CD4-positive, alpha-beta T cell treated with Interleukin-4 for 1 hour (primary cell): ENCODE measurements at places on chromosomes 5 and 9.

GRCh38 chr5:32709750-32710549 lies 1.2 kb upstream of the NPR3 start:
- peak; percentile 14 for DNase-seq

GRCh38 chr5:18534119-18534518 lies 899.9 kb downstream of the TAF11L14 start:
- no peak for DNase-seq

GRCh38 chr9:27335075-27335474 lies 38.1 kb upstream of the EQTN start:
- peak; percentile 18 for DNase-seq

DNA sequence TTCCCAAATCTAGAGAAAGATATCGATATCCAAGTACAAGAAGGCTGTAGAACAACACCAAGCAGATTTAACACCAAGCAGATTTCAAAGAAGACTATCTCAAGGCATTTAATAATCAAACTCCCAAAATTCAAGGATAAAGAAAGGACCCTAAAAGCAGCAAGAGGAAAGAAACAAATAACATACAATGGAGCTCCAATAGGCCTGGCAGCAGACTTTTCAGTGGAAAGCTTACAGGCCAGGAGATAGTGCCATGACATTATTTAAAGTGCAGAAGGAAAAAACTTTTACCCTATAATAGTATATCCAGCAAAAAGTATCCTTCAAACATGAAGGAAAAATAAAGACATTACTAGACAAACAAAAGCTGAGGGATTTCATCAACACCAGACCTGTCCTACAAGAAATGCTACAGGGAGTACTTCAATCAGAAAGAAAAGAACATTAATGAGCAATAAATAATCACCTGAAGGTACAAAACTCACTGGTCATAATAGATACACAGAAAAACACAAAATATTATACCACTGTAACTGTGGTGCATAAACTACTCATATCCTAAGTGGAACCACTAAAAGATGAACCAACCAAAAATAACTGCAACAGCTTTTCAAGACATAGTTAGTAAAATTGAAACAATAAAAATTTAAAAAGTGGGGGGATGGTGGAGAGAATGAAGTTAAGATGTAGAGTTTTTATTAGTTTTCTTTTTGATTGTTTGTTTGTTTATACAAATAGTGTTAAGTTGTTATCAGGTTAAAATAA lies 267.2 kb downstream of the AUH start:
- DNase-seq: no peak

- no peak for DNase-seq
Measured at GRCh38 chr5:77638763-77639671, 504 bp upstream of the OTP start.

- no peak for DNase-seq
Measured at GRCh38 chr5:160209917-160210316, 19.4 kb upstream of the FABP6 start.

- DNase-seq: no peak
Measured at GRCh38 chr9:7171396-7172153, 413.8 kb downstream of the KDM4C start.

DNA sequence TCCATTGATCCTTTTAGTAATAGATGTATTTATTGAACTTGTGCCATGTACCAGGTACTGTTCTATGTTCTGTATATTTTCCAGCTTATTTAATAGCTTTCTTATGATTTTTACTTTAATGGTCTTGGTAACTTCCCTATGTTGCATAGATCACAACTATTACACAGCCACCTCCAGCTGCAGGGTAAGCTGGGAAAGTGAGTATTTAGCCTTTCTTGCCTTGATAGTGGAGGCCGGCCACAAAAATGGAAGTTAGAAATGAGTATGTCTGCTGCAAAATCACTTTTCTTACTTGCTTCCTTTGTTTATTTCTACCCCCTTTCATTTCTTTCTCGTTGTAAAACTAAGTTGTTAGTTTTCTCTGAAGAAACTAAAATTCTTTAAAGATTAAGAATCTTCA lies 43.1 kb upstream of the ANKDD1B start:
- no peak for DNase-seq

- DNase-seq: no peak
Measured at GRCh38 chr9:119398350-119398749, 29.1 kb upstream of the BRINP1 start.

DNA sequence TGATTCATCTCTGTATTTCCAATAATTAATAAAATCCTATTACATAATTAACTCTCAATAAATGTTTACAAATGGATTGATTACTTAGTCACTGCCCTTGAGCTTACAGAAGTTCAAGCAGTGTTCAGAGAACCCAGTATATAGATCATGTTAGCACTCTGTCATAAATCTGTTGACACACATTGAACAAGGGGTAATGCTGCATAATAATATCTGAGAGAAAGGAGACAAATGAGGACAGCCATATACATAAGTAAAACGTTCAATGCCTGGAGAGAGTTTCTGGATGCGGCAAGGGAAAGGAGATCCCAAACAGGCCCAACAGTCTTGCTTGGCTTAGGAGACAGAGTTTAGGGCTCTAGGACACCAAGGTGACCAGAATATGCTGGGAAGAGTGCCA lies 270.2 kb downstream of the FBXL17 start:
- DNase-seq: no peak

GRCh38 chr9:89177012-89177943 lies 1.3 kb downstream of the SHC3 start:
- no peak for DNase-seq

- DNase-seq: no peak
Measured at GRCh38 chr5:45484781-45485180, 211.4 kb downstream of the HCN1 start.

DNA sequence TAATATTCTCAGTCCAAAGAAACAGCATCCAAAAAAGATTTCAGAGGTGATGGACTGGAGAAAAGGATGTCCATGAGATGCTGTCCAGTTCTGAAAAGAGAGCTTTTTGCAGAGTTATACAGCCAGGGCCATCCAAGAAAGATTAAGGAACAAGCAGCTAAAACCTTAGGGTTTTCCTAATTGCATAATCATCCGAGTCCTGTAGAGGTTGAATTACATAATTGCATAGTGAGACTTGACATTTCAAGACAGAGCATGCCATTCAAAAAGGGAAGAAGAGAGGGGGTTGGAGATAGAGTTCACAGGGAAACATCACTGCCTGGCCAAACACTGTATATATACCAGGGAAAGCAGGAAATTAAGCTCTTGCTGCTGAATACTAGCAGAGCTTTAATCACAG lies 1729.2 kb upstream of the WWC1 start:
- DNase-seq: no peak

- no peak for DNase-seq
Measured at GRCh38 chr5:98424681-98425450, 348.6 kb upstream of the RGMB start.

DNA sequence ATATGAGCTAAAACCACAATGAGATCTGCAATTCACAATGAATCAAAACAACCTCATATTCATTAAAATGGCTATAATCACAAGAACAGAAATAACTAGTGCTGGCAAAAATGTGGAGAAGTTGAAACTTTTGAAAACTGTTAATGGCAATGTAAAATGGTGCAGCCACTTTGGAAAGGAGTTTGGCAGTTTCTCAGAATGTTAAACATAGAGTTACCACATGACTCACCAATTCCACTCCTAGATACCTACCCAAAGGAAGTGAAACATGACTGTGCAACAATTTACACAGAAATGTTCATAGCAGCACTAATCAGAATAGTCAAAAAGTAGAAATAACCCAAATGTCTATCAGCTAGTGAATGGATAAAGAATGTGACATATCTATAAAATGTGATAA lies 862.2 kb downstream of the DTWD2 start:
- DNase-seq: no peak

DNA sequence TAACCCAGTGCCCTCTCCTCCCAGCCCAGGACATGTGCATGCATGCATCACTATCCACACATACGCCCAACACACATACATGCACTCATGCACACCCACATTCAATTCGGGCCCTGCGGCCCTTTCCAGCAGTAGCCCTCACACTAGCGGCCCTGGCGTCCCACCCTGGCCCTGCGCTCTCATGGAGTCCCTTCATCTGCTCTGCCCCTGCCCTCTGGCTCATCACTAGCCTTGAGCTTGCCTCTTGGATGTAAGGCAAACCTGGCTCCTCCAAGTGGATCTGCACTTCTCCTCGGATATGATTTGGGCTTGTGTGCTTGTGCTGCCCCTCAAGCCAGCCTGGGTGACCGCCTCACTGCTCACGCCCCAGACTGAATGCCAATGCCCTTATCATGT lies 147.2 kb downstream of the SEC61B start:
- DNase-seq: no peak
